Astrocyte (in vitro differentiated cells and primary cell): ENCODE measurements at places on chromosomes 11 and 22. TPM values are rescaled to one million over a fixed set of nuclear protein-coding genes. Genes with fewer than 3 reads are reported as not detected.

The VSIG10L2 gene
- not detected in 2 replicates for total RNA-seq

The PDGFD gene
- 2.1 and 2.6 TPM in 2 replicates for total RNA-seq

- H3K27me3 ChIP-seq, result no peaks in the 10 kb centered on the region
- no peaks in the 10 kb centered on the region for H3K4me1 ChIP-seq
Measured at GRCh38 chr11:7437696-7438095, 47.6 kb upstream of the OLFML1 start.

DNA sequence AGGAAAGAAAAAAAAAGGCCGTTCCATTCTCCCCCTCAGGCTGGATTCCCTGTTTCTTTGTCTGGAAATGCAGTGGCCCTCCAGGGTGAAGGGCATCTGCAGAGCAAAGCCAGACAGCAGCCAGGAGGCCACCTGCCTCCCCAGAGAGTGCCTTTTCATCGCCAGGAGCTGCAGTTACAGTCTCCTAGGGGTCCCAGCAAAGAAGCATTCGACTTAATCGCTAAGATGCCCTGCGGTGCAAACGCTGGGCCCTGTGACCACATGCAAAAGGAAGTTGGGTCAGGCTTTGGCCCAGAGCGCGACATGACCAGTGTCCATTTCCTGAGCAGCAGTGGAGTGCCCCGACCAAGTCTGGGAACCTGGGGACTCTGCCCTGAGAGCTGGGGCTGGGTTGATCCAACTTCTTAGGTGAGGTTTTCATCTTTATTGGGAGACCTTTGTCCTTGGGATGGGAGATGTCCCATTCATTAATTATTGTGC lies 304.6 kb downstream of the OPCML start:
- no peaks in the 10 kb centered on the region for H3K36me3 ChIP-seq
- H3K27me3 ChIP-seq, result no peaks in the 10 kb centered on the region
- no peak overlapping the region for H3K4me3 ChIP-seq
- no peak for DNase-seq
- no peaks in the 10 kb centered on the region for H3K4me1 ChIP-seq

- no peak overlapping the region for H3K4me3 ChIP-seq
- peaks cover 12% of the 10 kb centered on the region for H3K4me1 ChIP-seq
- no peaks in the 10 kb centered on the region for H3K36me3 ChIP-seq
- H3K27me3 ChIP-seq, result no peaks in the 10 kb centered on the region
Measured at GRCh38 chr11:16191212-16191867, 165.0 kb downstream of the SOX6 start.
